ENCODE measurements at places on chromosomes 7 and 10. TPM values are rescaled to one million over a fixed set of nuclear protein-coding genes. Genes with fewer than 3 reads are reported as not detected.

DNA sequence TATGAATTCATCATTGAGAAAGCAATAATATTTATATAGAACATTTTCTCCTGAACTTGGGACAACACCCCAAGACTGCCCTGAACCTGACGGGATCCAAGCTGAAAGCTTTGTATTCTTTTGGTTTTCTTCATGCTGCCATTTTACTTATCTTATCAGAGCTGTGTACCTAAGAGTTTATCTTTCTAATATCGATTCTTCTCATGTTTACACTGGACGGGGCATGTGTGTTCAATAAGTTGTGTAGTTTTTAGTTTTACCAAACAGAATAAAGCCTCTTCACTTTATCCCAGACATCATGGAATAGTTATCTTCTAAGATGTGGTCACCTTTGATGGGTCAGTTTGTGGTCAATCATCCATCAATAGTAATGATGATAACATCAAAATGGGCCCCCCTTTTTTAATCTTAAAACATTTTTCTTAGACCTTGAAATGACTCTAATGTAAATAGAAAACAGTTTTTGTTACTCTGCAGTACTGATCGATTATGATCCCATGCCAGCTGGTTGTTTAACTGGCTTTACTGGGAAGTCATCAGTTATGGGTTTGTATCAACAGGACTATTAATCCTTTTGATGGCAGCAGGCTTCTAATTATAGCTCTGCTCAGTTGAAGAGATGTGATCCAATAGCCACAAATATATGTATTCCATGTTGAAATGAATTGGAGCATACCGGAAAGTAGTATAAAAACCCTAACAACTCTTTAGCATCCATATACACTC, 446.1 kb downstream of the KCNMA1 start:
- H3K36me3 ChIP-seq, result no peaks in the 10 kb centered on the region
- H3K4me3 ChIP-seq, result no peak overlapping the region
- H3K27me3 ChIP-seq, result no peaks in the 10 kb centered on the region
- no peak overlapping the region for H3K27ac ChIP-seq

- DNase-seq, result no peak
- H3K36me3 ChIP-seq, result no peaks in the 10 kb centered on the region
- H3K4me3 ChIP-seq, result no peak overlapping the region
- no peaks in the 10 kb centered on the region for H3K4me1 ChIP-seq
- H3K27ac ChIP-seq, result peak overlapping the region; percentile 12
Observed at GRCh38 chr10:49569031-49569631, 30.2 kb upstream of the ERCC6 start.

DNA sequence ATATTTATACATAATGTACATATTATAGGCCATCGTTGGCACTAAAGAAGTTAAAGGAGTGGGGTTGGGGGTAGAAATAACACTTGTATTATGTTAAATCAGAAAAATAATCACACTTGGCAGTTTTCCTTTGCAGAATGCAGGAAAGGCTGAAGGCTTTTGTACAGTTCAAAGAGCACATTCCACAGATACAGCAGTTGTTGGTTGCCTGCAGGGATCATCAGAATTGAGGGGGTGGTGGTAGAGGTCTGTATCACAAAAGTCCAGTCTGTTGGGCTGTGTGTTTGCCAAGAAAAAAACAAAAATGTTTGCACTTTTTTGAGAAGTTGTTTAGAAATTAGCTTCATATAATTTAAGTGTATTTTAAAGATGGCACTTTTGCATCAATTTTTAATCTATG, 231.8 kb upstream of the FOXP2 start:
- H3K27me3 ChIP-seq, result no peaks in the 10 kb centered on the region
- H3K4me1 ChIP-seq, result no peaks in the 10 kb centered on the region
- DNase-seq, result no peak
- no peaks in the 10 kb centered on the region for H3K36me3 ChIP-seq

TRIM50 gene
- not detected for total RNA-seq

OR9A4 gene
- total RNA-seq, result 0.66 TPM

- H3K4me3 ChIP-seq, result no peak overlapping the region
- no peak overlapping the region for H3K27ac ChIP-seq
- H3K4me1 ChIP-seq, result no peaks in the 10 kb centered on the region
- no peak for DNase-seq
- no peaks in the 10 kb centered on the region for H3K36me3 ChIP-seq
Observed at GRCh38 chr7:137001041-137001440, 132.6 kb downstream of the CHRM2 start.

GRCh38 chr7:157329447-157329846, 7.4 kb upstream of the DNAJB6 start:
- H3K4me3 ChIP-seq, result no peak overlapping the region
- H3K4me1 ChIP-seq, result no peaks in the 10 kb centered on the region
- H3K36me3 ChIP-seq, result no peaks in the 10 kb centered on the region

SPDYE6 gene
- 0.33 TPM for total RNA-seq

DNA sequence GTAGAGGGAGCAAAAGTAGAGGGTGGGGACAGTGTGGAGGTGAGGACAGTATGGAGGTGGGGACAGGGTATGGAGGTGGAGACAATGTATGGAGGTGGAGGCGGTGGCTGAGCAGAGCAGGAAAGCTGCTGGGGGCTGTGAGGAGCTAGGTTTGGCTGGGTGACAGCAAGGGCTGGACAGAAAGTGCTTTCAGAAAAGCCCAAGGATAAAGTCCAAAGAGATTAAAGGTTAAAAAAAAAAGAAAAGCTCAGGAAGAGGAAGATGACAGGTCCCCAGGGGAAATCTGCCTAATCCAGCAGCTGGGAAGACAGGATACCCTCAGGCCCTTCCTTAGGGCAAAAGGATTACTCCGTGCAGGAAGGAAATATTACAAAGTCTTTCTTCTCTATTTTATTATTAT, 32.1 kb upstream of the PFKFB3 start:
- DNase-seq, result no peak
- H3K4me3 ChIP-seq, result no peak overlapping the region

DNA sequence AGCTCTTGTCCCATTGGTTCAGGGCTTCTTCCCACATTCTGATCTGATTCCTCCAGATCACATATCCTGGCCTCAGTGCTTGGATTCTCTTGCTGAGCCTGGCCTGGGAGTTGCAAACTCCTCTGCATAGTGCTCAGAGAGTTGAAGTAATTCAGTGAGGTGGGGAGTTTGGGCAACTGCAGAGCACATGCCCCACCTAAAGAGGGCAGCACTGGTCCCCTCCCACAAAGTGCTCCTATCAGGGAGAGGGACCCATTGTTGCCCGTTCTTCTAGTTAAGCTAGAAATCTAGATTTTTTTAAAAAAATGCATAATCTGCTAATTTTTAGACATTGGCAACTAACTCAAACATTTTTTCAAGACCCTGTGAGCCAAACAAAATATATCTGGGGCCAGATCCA, 45.1 kb downstream of the CHN2 start:
- H3K4me3 ChIP-seq, result no peak overlapping the region
- H3K36me3 ChIP-seq, result no peaks in the 10 kb centered on the region
- H3K4me1 ChIP-seq, result no peaks in the 10 kb centered on the region
- H3K27me3 ChIP-seq, result no peaks in the 10 kb centered on the region
- H3K27ac ChIP-seq, result no peak overlapping the region

DNA sequence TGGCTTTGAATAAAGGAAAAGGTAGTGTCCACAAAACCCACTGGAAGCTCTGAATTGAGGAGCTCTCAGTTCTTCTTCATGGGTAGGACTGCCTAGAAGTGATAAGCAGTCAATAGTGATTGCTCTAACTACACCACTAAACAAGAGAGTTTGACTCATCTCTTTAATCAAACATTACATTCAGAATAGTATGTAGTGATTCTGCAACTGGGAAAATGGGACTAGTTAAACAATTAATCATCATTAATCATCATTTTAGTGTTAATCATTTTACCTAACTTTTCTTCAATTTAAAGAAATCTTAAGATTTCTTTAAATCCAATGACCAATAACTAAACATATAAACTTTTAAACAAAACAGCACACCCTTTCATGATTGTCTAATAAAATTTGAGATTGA, 484.0 kb upstream of the FZD8 start:
- no peaks in the 10 kb centered on the region for H3K27me3 ChIP-seq
- no peak overlapping the region for H3K4me3 ChIP-seq
- no peaks in the 10 kb centered on the region for H3K4me1 ChIP-seq
- DNase-seq, result no peak

- no peak overlapping the region for H3K4me3 ChIP-seq
- H3K27me3 ChIP-seq, result no peaks in the 10 kb centered on the region
- no peaks in the 10 kb centered on the region for H3K4me1 ChIP-seq
- no peak for DNase-seq
Observed at GRCh38 chr7:119196183-119196582, 971.7 kb downstream of the ANKRD7 start.

- H3K27me3 ChIP-seq, result no peaks in the 10 kb centered on the region
- DNase-seq, result peak; percentile 66
- H3K4me1 ChIP-seq, result no peaks in the 10 kb centered on the region
- no peak overlapping the region for H3K4me3 ChIP-seq
- peak overlapping the region; percentile 80 for H3K27ac ChIP-seq
- no peaks in the 10 kb centered on the region for H3K36me3 ChIP-seq
Observed at GRCh38 chr7:495761-496321, 23.8 kb downstream of the PDGFA start.

DNA sequence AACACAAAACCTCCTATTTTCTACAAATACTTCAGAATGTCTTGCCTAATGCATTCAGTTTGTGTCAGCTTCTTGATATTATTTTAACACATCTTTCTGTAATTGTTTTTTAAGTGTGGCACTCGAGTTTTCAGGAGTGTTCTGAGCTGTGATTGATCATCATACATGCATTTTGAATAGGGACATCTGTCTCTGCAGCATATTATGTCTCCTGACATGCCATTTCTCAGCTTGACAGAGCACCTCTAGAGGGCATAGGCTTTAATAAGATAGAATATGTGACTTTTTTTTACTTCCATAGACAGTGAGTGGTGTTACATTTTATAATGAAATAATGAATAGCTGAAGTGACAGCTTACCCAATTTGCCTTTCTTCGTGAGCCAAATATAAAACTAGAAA, 219.2 kb upstream of the HDAC9 start:
- no peak overlapping the region for H3K4me3 ChIP-seq
- H3K4me1 ChIP-seq, result no peaks in the 10 kb centered on the region
- DNase-seq, result no peak
- no peaks in the 10 kb centered on the region for H3K27me3 ChIP-seq
- no peak overlapping the region for H3K27ac ChIP-seq
- no peaks in the 10 kb centered on the region for H3K36me3 ChIP-seq

- no peaks in the 10 kb centered on the region for H3K4me1 ChIP-seq
- H3K4me3 ChIP-seq, result no peak overlapping the region
- DNase-seq, result no peak
- no peaks in the 10 kb centered on the region for H3K36me3 ChIP-seq
Observed at GRCh38 chr7:46179061-46179610, 258.1 kb upstream of the IGFBP3 start.

DNA sequence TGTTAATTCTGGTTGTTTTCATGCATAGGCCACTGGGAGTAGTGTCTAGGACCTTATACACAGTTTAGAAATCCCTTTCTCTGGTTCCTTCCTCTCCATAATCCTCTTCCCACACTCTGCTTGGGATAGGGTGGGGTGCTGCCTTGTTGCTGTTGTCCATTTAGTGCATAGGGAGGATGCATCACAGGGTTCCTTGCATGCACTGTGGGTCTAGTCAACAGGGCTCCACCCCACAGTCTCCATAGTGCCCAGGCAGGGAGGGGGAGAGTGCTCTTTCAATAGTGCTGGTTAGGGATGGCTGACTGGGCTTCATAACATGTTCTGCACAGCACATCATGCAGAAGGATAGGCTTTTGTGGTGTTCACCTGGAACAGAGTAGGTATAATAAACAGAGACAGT, 81.1 kb downstream of the ARHGAP12 start:
- no peaks in the 10 kb centered on the region for H3K4me1 ChIP-seq
- H3K36me3 ChIP-seq, result no peaks in the 10 kb centered on the region
- H3K27ac ChIP-seq, result no peak overlapping the region
- no peaks in the 10 kb centered on the region for H3K27me3 ChIP-seq
- no peak for DNase-seq

PROSER2 gene
- 9.5 TPM for total RNA-seq

- DNase-seq, result no peak
- H3K4me3 ChIP-seq, result no peak overlapping the region
- no peak overlapping the region for H3K27ac ChIP-seq
Observed at GRCh38 chr10:114970515-114970914, 32.5 kb downstream of the TRUB1 start.

FAM25C gene
- total RNA-seq, result not detected

MBL2 gene
- not detected for total RNA-seq

DNA sequence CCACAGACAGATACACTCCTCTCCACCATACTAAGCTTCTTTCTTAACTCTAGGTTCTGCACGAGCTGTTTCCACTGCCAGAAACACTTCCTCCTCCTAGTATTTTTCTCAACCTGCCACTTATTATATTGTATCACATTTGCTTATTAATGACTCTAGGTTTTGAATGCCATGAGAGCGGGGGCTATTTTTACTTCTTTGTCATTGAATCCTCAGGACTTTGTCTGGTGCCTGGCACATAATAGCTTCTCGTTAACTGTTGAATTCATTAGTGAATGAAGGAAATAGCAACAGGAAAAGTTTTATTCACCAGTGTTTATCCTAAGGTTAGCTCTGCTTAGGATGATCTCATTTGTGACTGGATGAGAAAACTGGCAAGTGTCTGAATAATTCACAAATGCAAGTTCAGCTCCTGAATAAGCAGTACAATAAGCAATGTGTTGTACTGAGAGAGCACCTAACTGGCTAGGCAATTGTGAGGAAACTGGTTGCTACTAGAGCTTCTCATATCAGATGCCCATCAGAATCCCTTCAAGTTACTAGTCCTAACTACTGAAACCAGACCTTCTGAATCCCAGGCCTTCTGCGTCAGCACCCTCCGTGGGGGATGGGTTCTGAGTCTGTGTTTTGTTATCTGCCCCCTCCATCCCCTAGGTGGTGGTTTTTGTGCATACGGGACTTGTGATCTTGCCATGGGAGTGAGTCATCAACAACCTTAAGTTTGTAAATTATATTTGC, 92.7 kb downstream of the LSMEM1 start:
- H3K4me1 ChIP-seq, result peaks cover 4% of the 10 kb centered on the region
- no peak overlapping the region for H3K27ac ChIP-seq
- H3K27me3 ChIP-seq, result no peaks in the 10 kb centered on the region
- H3K4me3 ChIP-seq, result no peak overlapping the region
- H3K36me3 ChIP-seq, result no peaks in the 10 kb centered on the region

GRCh38 chr10:25683344-25683743, 250.7 kb upstream of the MYO3A start:
- no peaks in the 10 kb centered on the region for H3K36me3 ChIP-seq
- H3K4me3 ChIP-seq, result no peak overlapping the region
- DNase-seq, result no peak
- no peaks in the 10 kb centered on the region for H3K27me3 ChIP-seq
- no peaks in the 10 kb centered on the region for H3K4me1 ChIP-seq
- H3K27ac ChIP-seq, result no peak overlapping the region

DNA sequence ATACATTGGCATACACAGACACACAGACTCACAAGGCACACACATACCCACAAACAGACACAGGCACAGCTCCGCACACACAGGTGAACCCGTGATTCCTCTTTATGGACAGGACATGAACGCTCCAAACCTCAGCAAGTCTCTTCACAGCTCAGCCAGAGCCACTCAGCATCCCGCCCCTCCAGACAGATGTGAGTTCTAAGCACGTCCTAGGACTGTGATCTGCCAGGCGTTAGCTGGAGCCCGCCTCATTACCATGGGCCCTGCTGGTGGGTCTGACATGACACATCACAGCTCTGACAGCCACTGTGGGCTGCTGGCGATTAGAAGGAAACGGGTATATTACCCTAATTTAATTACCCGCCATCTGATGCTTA, 176.7 kb upstream of the PPP2R2D start:
- H3K27me3 ChIP-seq, result peaks cover 12% of the 10 kb centered on the region
- H3K36me3 ChIP-seq, result no peaks in the 10 kb centered on the region
- H3K4me3 ChIP-seq, result no peak overlapping the region
- no peak overlapping the region for H3K27ac ChIP-seq

CLRN3 gene
- total RNA-seq, result not detected

Measured in breast epithelium (tissue), 4 donors.